Pancreas (tissue), 10 donors: ENCODE measurements at places on chromosomes 6 and 20. TPM values are rescaled to one million over a fixed set of nuclear protein-coding genes. Genes with fewer than 3 reads are reported as not detected.
A peak's percentile ranks its signal among the peaks of the same experiment; 100 is the strongest.

The FAM83C gene
- total RNA-seq, result not detected

The CD93 gene
- total RNA-seq, result 4.5 TPM

The TUBB2B gene
- total RNA-seq, result 4.5 TPM

DNA sequence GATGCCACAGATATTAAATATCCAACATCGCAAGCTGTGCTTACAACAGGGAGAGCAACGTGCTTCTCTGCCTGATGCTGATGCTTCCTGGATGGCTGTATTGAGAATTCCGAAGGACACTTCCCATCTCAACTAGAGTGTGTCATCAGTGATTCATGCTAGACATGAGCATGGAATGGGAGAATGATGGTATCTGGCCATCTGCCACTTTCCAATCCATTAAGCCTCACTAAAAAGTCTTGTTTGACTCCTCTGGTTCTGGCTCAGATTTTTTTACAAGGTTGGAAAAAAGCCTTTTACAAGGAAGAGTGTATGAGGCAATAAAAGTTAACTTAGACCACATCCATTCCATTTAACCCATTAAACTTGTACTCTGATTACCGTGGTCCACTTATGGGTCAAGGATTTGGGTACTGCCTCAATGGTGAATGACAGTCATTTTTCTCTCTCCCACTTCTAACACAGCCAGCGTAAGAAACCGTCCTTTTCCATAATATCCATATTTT, 265.3 kb downstream of the UST start:
- DNase-seq, result no peak
- H3K4me3 ChIP-seq, result no peak overlapping the region
- no peaks in the 10 kb centered on the region for H3K27me3 ChIP-seq
- H3K27ac ChIP-seq, result no peak overlapping the region

DNA sequence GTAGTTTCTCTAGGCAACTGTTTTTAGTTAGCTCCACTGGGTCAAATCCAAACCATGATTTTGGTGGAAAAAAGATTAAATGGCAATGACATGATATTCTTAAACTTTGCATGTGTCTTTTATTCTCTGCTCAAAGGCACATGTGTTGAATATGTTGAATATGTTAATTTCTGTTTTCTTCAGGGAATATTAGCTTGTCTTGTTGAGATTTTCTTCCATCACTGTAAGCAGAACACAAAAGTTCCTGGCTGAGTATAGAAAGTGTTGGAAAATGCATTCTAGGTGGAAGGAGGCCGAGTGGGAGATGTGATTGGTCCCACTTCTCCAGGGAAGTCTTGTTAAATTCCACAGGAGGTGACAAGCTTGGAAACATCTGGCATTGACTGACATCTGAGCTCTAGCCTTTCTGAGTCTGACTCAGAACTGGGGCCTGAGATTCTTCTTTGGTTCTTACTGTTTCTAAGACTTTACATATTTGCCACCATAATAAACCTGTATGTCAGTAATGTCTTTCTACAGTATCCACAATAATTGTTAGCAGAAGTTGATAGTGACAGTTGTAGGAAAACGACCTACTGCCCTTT, 81.1 kb downstream of the LAMA4 start:
- DNase-seq, result no peak
- no peaks in the 10 kb centered on the region for H3K36me3 ChIP-seq
- no peaks in the 10 kb centered on the region for H3K27me3 ChIP-seq
- H3K27ac ChIP-seq, result no peak overlapping the region

DNA sequence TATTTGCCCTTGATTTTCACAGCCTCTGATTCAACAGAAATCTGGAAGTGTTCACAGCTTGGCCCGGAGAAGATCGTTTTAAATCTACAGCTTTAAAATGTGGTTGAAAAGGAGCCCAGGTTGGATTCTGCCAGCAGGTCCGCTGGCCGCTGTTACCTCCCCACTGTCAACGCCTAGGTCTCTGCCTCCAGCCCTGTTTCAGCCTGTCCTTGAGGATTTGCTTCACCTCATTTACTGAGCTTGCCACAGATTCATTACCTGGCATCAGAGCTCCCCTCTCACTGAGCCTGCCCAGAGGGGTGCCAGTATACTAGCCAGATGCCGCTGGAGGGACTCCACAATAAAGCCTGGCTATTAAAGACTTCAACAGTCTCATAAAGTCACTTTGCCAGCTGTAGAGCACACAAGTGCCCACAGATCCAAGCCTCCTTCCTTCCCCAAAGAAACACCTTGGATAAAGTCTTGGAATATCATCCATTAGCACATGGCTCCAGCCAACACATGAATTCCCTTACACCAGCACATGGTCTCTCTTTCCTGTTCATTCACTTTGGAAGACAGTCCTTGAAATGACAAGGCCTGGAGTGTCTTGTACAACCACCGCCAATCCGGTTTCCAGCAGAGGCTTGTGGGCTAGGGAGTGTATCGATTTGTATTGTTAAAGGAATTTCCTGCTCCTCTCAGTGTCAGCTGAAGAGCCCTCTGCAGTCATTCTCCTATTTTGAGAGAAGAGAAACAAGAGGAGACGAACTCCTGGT, 9.5 kb upstream of the NR2E1 start:
- no peaks in the 10 kb centered on the region for H3K27me3 ChIP-seq
- peaks cover 5% of the 10 kb centered on the region for H3K4me1 ChIP-seq
- H3K27ac ChIP-seq, result no peak overlapping the region

DNA sequence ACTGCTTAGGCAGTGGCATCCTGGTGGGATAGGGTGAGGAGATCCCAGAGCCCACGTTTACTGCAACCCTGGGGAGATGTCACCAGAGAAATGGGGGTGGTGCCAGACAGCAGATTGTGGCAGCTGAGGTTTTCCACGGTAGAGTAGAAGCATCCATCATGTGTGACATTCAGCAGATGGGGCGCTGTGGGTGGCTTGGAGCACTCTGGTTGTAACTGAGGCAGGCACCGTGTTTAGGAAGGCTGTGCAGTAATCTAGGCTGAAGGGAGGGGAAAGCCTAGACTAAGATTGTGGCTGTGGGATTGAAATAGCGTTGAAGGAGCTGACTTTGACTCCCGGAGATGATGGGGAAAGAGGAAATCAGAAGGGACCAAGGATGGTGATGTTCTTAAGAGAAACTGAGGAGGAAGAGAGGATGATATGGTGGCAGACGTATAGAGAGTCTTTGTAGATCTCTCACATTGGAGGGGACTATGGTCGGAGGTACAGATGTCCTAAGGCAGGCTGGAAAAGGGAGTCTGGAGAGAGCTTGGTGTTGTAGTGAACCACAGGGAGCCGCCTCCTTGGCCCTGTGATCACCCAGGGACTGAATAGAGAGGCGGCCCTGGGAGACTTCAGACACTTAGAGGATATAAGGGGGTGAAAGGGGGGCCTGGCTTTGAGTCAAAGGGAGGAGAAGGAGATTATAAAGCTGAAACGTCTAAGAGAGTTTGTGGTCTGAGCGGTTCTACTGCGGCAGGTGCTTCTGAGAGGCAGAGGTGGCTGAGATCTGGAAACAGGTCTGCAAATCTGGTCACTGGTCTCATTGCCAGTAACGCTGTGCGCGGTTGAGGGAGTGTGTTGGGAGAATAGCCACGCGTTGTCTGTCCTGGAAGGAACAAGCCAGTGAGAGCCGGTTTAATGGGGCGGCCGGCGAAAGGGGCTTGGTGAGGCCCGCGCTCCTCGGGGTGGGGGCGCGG, 792 bp upstream of the MICA start:
- peak; percentile 69 for DNase-seq
- H3K27me3 ChIP-seq, result no peaks in the 10 kb centered on the region
- H3K27ac ChIP-seq, result peak overlapping the region; percentile 99

GRCh38 chr20:15528391-15529111, 1044.7 kb downstream of the KIF16B start:
- H3K4me3 ChIP-seq, result no peak overlapping the region
- no peak overlapping the region for H3K27ac ChIP-seq
- H3K27me3 ChIP-seq, result no peaks in the 10 kb centered on the region

The RBM24 gene
- 0.09 TPM for total RNA-seq

DNA sequence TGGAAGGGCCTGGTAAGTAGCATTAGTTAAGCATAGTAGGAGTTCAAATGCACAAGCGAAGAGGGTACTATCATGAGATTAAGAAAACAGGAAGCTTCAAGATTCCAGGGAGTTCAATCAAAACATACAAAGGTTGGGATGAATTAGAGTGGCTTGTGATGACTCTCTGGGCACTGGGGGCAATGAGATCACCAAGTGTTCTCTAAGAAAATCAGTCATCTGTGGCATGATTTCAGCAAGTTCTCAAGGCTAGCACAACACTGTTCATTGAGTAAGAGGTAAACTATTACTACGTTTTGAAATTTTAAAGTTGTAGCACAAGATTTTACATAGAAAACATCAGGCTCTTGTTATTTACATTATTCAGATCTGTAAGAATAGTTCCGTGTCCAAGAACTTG, 139.7 kb upstream of the FLRT3 start:
- H3K27me3 ChIP-seq, result no peaks in the 10 kb centered on the region
- no peak overlapping the region for H3K27ac ChIP-seq
- no peaks in the 10 kb centered on the region for H3K4me1 ChIP-seq
- DNase-seq, result no peak
- no peak overlapping the region for H3K4me3 ChIP-seq

- no peak overlapping the region for H3K27ac ChIP-seq
- no peak overlapping the region for H3K4me3 ChIP-seq
- H3K27me3 ChIP-seq, result no peaks in the 10 kb centered on the region
These were observed 13.9 kb downstream of the CCN2 start for GRCh38 chr6:131937226-131937625.

- peak within 1 kb of the TSS; percentile 92 for H3K4me3 ChIP-seq
- no peaks in the 10 kb centered on the region for H3K27me3 ChIP-seq
- no peaks in the 10 kb centered on the region for H3K4me1 ChIP-seq
- DNase-seq, result peak; percentile 52
- peak within 1 kb of the TSS; percentile 76 for H3K27ac ChIP-seq
- H3K36me3 ChIP-seq, result no peaks in the 10 kb centered on the region
These were observed at the start of gene ABRACL for GRCh38 chr6:139028658-139029469. Gene ABRACL (plus strand): TSS chr6:139028745. CDS start chr6:139034161, 5,416 bp downstream.

GRCh38 chr6:105780146-105780860, 305.8 kb upstream of the PRDM1 start:
- H3K27me3 ChIP-seq, result no peaks in the 10 kb centered on the region
- DNase-seq, result no peak
- H3K4me3 ChIP-seq, result no peak overlapping the region
- no peaks in the 10 kb centered on the region for H3K36me3 ChIP-seq
- no peaks in the 10 kb centered on the region for H3K4me1 ChIP-seq
- no peak overlapping the region for H3K27ac ChIP-seq

- H3K4me3 ChIP-seq, result no peak overlapping the region
- H3K27me3 ChIP-seq, result peaks cover 24% of the 10 kb centered on the region
- H3K27ac ChIP-seq, result no peak overlapping the region
- DNase-seq, result no peak
- no peaks in the 10 kb centered on the region for H3K4me1 ChIP-seq
- no peaks in the 10 kb centered on the region for H3K36me3 ChIP-seq
These were observed 1.1 kb downstream of the GJA10 start for GRCh38 chr6:89895276-89895874.

DNA sequence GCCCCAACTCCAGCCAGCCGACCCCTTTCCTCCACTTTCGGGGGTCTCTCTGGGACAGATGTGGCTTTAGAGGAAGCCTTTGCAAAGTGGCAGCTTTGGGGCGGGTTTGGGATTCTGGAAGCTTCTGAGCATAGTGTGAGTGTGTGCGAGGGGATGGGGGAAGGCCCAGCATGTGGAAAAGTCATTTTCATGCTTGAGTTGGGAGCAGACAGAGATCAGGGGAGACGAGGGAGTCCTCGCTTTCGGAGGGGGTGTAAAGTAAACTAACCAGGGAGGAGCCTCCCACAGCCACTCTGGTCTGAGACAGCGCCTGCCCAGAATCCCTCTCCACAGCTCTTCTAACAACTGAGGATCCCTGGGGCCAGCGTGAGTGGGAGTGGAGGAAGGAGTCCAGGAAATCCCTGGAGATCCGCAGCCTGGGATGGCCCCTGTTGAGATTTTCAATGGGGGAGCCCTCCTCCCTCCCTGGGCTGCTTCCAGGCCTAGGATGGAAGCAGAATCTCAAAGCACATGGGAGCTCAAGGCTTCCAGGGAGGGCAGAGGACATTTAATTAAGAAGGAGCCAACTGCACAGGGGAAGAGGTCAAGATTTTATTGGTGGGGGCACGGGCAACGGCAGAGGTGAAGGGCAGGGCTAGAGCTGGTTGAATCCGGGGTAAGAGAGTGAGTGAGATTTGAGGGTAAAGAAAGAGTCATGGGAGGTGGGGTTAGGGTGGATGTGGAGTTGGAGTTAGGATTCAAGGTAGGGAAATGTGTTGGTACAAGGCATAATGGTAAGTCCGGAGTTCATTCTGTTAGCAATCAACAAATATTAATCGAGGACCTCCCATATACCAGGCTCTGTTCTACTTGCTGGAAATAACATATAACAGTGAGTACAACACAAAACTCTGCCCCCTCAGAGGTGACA, 102.3 kb upstream of the FOXP4 start:
- no peak overlapping the region for H3K4me3 ChIP-seq
- no peaks in the 10 kb centered on the region for H3K36me3 ChIP-seq
- no peak overlapping the region for H3K27ac ChIP-seq
- no peaks in the 10 kb centered on the region for H3K27me3 ChIP-seq
- no peak for DNase-seq

The STK4 gene
- 18.9 TPM for total RNA-seq

The OCSTAMP gene
- not detected for total RNA-seq

- no peaks in the 10 kb centered on the region for H3K36me3 ChIP-seq
- H3K27ac ChIP-seq, result no peak overlapping the region
- H3K27me3 ChIP-seq, result no peaks in the 10 kb centered on the region
- H3K4me3 ChIP-seq, result no peak overlapping the region
These were observed 34.4 kb downstream of the TENT5A start for GRCh38 chr6:81718126-81718525.

The CST5 gene
- total RNA-seq, result not detected

DNA sequence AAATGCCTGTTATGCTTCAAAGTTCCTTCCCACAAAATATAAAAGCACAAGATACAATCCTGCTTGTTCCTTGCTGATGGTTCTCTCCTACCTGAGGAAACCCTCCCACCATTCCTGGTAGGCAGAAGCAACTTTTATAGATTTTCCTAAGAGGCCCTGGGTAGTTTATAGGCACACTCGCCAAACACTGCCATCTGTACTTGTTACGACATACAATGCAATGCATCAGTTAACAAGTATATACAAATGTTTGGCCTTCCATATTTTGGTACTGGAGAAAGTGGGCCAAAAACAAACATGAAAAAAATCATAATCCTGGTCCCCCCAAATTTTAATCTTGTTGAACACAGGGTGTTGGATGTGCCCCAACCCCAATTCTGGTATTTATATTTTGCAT, 16.6 kb downstream of the MCM9 start:
- H3K36me3 ChIP-seq, result no peaks in the 10 kb centered on the region
- H3K4me1 ChIP-seq, result no peaks in the 10 kb centered on the region
- H3K27me3 ChIP-seq, result no peaks in the 10 kb centered on the region

The TP53INP2 gene
- 4.1 TPM for total RNA-seq
